ENCODE measurements at places on chromosomes 1 and 21. TPM values are rescaled to one million over a fixed set of nuclear protein-coding genes. Genes with fewer than 3 reads are reported as not detected.

Gene LCE2B
- total RNA-seq = not detected

DNA sequence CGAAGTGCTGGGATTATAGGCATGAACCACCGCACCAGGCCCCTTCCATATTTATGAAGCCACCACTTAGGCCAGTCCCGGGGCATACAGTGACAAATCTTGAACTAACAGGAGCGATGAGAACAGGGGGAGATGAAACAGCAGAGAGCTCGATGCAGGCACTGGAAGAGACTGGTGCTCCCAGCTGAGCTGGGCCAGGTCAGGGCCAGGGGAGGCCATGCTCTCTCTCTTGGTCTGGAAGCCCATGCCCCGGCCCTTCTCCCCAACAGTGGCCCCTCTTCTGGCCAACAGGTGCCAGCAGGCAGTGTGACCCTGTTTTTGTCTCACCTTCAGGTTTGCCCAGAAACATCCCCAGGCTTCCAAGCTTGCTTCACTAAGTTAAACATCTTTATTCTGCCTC is 269.9 kb upstream of the C1orf174 start:
- no peak for DNase-seq

DNA sequence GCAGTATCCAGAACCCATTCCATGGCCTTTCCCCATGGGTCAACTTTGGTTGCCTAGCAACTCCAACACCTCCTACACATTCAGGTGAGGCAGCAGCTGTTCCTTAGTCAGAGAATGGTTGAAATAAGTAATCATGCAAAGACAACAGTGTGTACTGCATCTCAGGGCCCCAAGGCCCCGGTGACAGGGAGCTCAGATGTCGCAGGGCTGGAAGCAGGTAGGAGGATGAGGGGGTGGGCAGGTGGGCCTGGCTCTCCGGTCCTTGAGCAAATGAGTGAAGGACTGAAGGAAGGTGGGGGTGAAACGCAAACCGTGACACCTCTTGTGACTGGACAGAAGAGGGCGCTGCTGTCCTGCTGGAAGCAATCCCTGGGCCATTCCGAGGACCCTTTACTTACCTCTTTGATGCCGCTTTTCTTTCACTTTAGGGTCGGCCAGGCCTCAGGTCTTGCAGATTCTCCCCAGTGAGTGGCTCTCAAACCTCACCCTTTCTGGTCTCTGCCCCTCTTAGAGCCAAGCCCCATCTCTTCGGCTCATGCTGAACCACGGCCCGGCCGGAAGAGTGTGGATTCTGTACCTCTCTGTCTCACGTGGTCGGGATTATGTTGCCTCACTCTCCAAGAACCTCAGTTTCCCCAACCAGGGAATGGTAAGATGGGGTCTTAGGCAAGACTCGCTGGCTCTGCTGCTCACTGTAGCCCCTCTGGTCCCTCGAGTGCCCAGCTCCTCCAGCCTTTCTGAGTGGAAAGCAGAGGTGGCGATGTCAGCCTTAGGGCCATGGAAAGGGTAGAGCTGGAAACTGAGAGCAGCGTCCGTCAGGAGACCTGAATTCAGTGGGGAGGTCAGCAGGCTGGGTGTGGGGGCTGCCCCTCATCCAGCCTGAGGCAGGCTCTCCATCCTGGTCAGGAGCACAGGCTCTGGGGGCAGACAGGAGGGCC is 5.6 kb upstream of the KCNA10 start:
- DNase-seq = peak; percentile 36

GRCh38 chr1:42586016-42586415 is 72.2 kb upstream of the PPIH start:
- no peak for DNase-seq

Gene FAM167B
- total RNA-seq = not detected

Gene SPRR2F
- not detected for total RNA-seq
